Stimulated activated CD8-positive, alpha-beta memory T cell treated with anti-CD3 and anti-CD28 coated beads, Interleukin-7, amount 100 ng/mL, for 1 hour (primary cell): ENCODE measurements at places on chromosomes 4 and X.

- no peak for DNase-seq
Measured at GRCh38 chrX:155767876-155768769, 113.0 kb upstream of the VAMP7 start.

- no peak for DNase-seq
Measured at GRCh38 chr4:174734181-174734580, 94.9 kb downstream of the GLRA3 start.

GRCh38 chr4:48247142-48247877, 22.3 kb downstream of the TEC start:
- DNase-seq, result no peak

GRCh38 chr4:138216272-138216867, 25.8 kb downstream of the SLC7A11 start:
- no peak for DNase-seq

DNA sequence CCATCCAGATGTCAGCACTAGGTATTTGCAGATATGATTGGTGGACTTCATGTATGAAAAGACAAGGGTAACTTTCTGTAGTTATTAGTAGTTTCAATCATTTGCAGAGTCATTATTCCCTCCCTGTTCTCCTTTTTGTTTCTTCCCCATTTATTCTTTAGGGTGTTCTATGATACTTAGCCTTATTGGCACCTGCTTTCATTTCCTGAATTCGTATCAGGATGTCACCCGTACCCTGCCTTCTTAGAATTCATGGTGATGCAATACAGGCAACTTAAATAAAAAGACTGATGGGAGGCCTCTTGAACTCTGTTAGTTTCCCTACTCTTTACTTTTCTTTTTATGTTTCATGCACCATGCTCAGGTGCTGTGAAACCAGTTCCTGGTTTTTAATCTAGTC, 24.2 kb downstream of the MAGED1 start:
- DNase-seq, result no peak

DNA sequence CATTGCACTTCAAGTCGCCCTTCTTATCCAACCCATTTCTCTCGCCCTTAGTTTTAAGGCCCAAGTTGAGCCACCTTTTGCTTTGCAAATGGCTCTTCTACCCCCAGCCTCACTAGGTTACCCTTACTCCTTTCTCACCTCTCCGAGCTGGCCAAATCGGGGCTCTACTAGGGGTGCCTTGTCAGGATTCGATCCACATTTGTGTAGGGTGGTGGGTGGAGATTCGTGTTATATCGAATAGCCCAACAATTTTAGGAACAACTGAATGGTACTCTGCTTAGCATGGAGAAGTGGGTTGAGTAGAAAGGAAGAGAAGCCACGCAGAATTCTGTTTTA, 3.5 kb downstream of the SLIT2 start:
- DNase-seq, result no peak

DNA sequence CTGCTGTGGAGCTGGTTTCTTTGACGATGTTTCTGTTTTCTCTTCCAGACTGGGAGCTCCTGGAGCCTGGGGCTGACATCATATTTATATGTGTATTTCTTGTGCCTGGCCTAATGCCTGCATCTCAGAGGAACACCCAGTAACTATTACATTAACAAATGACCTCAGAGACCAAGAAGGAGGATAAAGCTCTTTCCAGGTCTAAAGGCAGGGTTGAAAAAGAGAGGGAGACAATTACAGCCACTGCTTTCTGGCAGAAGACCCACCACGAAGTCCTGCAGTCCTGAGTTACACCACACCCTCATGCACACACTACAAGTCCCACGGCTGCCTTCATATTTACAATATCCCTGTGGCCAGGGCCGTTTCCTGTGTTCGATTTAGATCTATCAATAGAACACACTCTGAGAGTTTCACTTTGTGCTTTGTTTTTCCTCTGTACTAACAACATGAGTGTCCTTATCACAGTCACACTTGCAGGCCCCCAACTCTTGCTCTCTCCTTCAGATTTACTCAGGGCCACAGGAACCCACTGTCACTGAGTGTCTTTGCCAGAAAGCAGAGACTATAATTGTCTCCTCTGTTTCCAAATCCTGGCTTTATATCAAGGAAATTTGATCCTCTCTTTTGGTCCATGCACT, 535.5 kb downstream of the MID1IP1 start:
- DNase-seq, result no peak

- no peak for DNase-seq
Measured at GRCh38 chrX:40780951-40781350, 45.6 kb upstream of the MED14 start.

GRCh38 chr4:123877551-123877950, 481.0 kb downstream of the SPRY1 start:
- DNase-seq, result no peak

DNA sequence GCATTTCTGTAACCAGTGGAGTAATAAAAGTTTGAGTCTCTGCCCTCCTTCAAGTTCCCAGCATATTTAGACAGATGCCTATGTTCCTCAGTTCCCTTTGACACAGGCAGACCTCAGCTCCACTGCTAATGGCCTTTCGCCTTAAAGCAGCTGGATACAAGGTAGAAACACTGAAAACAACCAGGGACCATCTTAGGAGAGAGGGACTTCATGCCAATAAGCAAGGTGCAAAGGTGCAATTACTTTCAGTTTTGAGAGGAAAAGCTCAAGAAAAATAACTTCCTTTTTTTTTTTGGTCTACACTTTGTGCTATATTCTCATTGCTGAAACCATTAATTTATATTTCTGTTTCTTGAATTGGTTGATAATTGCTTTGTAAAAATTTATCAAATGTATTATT, 781.9 kb upstream of the GALNTL6 start:
- no peak for DNase-seq

DNA sequence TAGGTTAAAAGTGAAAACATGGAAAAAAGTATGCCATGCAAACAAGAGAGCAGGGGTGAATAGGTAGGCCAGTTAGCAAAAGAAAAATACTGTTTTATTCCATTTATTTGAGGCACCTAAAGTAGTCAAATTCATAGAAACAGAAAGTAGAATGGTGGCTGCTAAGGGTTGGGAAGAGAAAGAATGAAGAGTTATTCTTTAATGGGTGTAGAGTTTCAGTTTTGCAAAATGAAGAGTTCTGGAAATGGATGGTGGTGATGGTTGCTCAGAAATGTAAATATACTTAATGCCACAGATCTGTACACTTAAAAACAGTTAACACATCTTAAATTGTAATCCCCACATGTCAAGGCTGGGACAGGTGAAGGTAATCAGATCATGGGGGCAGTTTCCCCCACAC, 29.7 kb downstream of the PARM1 start:
- DNase-seq, result no peak

DNA sequence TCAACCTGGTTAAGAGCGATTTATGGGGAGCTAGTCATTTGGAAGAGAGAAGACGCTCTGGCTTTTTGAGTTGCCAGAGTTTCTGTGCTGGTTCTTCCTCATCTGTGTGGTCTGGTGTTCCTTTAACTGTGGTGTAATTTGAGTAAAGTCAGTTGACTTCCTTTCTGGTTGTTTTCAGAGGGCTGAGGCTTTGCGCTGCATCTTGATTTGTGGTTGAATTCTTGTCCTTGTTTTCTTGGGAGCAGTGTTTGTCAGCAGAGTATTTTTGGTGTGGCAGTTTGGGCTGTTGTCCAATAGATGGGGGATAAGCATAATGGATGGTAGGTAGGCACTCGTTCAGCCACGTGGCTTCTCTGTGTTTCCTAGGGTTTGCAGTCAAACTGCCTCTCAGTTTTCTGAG, 2143.2 kb upstream of the TENM3 start:
- no peak for DNase-seq

GRCh38 chr4:155950461-155950860, 3.2 kb downstream of the CTSO start:
- DNase-seq, result no peak

DNA sequence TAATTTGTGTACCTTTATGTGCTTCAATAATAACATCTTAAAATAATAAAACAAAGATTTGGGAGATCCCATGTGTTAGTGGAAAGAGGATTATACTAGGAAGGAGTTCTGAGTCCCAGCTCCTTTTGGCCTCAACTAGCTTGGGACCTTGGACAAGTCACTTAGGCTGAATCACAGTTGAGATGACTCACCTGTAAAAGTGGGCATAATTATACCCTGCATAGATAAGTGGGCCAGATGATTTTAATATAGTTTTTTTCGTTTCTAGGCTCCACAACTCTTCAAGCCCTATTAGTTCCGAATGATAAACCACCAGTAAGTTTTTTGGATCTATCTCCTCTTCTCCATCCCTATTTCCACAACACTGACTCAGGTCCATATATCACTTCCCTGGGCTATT, 131.8 kb downstream of the ENOX2 start:
- no peak for DNase-seq

- peak; percentile 76 for DNase-seq
Measured at GRCh38 chr4:6782147-6782845, at the start of gene KIAA0232. TSS of gene KIAA0232 (plus strand) at chr4:6782727. CDS start at chr4:6824454, 41,727 bp downstream.

DNA sequence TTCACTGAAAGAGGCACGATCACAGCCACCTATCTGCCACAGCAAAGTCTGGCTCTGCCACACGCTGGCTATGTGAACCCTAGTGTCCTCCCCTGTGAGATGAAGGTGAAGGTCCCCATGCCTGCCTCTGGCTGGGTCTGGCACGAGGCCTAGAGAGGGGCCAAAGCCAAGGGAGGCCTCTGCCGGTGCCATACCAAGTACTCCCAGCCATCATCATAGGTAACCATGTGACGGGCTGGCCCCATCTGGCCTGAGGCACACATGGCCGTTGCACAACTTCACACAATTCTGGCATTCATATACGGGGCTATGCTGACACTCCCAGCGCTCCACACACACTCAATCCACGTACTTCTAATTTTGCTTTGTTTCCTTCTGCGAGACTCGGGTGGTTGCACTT, 15.3 kb downstream of the NOP14 start:
- no peak for DNase-seq

DNA sequence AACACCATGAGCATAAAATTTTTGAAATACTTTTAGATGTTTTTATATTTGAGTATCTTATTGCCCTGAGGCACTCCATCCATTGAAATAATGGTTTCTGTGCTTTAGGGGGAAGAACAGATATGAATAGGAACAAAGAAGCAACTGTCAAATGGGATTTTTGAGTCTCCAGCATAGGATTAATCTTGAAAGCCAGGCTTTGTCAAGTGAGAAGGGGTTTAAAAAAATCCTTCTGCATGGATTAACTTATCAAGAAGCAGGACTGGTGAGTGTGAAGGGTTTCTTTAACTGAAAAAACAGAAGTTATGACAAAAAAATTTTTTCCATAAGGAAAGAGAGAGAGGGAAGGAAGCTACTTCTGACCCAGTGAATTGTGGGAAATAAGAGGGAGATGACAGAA, 7.6 kb upstream of the NUDT9 start:
- no peak for DNase-seq
